Inflammatory macrophage treated with lipopolysaccharide for 4 hours (primary cell): ENCODE measurements at places on chromosomes 3 and 15.

DNA sequence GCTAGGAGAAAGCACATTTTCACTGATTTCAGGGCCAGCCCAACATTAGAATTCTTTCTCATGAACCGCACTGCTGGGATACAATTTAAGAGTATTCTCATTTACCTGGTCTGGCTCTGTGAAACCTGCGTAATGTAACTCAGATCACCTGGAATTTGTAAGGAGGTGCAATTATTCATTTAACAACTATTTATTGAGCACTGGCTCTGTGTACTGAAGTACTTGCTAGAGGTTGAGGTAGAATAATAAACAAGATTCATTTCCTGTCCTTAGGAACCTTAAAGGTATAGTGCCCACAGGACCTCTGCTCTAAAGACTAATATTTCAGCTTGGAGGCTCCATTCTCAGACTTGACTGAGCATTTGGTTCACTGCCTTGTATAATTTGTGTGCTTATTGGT is 242.2 kb upstream of the ZPLD1 start:
- DNase-seq = no peak

DNA sequence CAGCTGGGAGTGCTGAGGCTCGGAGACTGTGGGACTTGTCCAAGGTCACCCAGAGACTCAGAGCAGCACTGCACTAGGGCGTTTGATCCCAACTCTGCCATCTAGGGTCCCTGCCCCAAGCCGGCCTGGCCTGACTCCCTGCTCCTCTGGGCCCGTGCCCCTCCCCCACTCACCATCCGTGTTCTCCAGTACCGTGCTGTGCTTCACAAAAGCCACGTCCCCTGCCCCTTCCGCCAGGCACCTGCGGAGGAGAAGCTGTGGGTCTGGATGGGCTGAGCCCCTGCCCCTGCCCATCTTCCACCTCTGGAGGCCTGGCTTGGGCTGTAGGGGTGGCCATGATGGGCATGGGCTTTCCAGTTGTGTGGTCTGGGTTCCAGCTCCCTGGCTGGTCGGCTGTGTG is 8.4 kb downstream of the MELTF start:
- no peak for DNase-seq

GRCh38 chr3:45976191-45977091 is 19.2 kb downstream of the FYCO1 start:
- DNase-seq = no peak

GRCh38 chr3:126713199-126713598 is 9.2 kb downstream of the CHCHD6 start:
- no peak for DNase-seq

GRCh38 chr3:157204431-157204830 is 44.5 kb upstream of the CCNL1 start:
- DNase-seq = peak; percentile 53

DNA sequence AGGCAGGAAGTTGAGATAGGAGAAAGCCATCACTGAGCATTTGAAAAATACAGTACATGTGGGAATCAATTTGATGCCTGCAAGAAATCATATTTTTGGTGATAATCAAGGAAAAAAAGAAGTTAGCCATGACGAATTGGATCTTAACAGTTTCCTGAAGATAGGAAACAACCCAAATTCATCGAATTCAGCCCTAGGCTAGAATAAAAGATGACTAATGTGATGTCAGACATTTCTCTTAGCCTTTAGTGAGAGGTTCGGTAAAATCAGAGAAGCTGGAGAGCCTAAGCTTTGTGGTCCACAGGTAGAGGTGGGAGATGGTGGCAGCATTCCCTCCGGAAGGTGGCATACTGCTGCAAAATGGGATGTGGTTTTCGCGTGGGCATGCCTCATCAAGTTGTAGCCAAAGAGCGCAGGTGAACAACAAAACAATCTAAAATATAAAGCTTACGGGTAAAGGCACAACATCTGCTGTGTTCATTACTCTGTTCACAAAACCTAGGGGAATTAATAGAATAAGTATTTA is 144.1 kb upstream of the ALCAM start:
- no peak for DNase-seq

DNA sequence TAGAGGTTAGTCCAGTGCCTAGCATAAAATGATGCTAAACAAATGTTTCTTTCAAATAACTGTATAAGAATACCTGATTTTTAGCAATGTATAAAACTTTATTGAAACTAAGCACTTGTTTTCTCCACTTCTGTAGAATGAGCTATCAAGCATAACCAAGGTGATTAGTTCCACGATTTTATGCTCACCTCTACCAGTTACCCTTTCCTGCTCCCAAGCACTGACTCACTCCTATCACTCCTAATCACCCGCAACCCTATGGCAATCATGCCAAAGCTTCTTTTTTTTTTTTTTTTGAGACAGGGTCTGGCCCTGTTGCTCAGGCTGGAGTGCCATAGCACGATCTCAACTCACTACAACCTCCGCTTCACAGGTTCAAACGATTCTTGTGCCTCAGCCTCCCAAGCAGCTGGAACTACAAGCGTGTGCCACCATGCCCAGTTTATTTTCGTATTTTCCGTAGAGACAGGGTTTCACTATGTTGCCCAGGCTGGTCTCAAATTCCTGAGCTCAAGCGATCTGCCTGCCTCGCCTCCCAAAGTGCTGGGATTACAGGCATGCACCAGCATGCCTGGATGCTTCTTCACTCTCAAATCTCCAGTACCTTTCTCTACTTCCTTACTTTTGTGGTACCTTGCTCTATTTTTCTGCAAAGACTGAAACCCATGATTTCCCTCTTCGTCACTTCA is 3.9 kb downstream of the HSPBAP1 start:
- DNase-seq = no peak

- DNase-seq = no peak
These were observed 45.1 kb upstream of the C15orf39 start for GRCh38 chr15:75156326-75157215.

DNA sequence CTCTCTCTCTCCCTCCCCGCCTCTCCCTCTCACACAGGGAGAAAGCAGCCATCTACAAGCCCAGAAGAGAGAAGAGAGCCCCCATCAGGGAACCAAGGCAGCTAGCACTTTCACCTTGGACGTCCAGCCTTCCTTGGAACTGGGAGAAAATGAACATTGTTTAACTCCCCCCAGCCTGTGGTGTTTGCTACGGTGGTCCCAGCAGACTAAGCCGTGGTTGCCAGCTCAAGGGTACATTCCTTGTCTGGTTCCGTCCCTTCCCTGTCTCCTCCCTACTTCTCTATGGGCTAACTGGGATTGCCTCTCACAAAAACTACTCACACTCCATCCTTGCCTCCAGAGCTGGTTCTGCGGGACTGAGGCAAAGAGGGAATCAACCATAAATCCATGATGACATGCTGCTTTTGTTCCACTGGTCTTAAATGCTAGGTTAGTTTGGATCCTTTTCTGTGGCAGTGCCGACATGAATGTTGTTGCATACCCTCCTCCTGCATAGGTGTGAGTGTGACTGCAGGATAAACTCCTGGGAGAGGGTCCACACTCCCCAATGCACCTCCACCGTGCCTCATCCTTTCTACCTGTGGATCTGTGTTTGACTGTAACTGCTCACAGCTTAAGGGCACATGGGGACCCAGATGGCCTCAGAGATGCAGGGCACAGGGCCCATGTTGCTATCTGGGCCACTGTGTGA is 12.0 kb downstream of the C3orf22 start:
- no peak for DNase-seq

- no peak for DNase-seq
These were observed 131.1 kb downstream of the ADAMTSL3 start for GRCh38 chr15:83784975-83785374.

DNA sequence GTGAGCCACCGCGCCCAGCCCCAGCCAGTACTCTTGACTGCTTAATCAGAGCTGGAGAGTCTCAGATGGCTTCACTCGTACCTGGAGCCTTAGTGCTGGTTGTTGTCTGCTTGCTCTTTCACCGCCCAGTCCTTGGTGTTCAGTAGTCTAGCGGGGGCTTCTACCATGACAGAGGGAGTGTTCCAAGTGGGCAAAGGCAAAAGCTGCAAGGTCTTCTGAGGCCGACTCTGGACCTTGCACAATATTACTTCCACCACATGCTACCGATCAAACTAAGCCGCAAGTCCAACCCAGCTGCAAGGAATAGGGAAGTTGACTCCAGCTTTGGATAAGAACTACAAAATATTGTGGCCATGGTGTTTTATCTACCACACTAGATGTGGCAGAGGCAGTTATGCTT is 6.6 kb downstream of the PARL start:
- peak; percentile 79 for DNase-seq

GRCh38 chr15:94040541-94041248 is 190.7 kb upstream of the MCTP2 start:
- DNase-seq = no peak

DNA sequence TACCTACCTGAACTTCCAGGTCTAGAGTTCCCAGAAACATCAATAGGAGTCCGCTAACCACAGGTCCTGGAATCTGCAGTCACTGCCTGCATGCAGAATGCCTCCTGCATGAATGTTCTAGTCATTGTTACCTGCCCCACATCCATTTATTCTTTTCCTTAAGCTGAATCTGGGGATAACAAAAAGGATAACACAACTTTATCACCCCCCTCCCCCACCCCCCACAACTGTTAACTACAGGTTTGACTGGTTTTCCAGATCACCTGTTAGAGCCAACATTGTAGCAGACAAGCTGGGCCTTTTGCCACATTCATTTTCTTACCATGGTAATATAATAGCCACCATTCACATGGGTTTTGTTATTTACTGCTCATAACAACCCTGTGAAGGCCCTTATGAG is 4.6 kb upstream of the CTSH start:
- DNase-seq = no peak

DNA sequence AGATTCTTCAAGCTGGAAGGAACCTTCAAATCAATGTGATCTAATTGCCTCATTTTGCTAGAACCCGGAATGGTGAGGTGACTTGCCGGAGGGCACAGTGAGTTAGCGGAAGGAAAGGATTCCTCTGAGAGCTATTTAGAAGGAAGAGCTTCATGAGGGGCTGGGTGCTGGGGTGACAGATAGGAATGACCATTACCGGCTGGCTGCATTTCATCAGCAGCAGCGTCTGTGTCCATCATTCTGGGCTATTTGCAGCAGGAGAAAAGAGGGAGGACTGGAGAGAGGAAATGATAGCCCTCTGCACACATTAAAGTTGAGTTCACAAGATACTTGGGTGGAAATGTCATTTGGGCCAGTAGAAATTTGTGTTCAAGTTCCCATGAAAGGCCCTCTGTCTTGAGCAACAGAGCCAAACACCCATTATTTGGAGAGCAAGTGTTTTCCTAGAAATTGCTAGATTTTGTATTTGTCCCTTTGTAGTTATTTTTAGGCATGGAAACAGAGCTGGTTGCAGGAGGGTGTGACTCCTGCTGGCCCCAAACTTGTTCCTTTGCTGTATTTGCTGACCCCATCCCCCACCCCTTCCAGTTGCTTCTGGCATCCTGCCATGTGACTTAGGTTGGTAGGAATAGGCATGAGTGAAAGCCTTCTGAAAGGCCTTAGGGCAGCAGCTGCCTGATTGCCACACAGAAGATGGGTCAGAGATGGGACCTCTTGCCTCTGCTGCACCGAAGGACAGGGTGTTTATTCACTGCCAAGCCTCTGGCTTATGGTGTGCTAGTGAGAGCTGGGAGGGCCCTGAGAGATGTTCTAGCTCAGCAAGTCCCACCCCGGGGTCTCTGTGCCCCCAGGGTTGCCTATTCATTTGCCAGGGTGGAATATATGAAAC is 87.5 kb upstream of the PLXNA1 start:
- no peak for DNase-seq

GRCh38 chr15:57827021-57827420 is 120.5 kb downstream of the POLR2M start:
- DNase-seq = no peak

GRCh38 chr3:128606094-128606493 is 44.5 kb downstream of the RPN1 start:
- no peak for DNase-seq

DNA sequence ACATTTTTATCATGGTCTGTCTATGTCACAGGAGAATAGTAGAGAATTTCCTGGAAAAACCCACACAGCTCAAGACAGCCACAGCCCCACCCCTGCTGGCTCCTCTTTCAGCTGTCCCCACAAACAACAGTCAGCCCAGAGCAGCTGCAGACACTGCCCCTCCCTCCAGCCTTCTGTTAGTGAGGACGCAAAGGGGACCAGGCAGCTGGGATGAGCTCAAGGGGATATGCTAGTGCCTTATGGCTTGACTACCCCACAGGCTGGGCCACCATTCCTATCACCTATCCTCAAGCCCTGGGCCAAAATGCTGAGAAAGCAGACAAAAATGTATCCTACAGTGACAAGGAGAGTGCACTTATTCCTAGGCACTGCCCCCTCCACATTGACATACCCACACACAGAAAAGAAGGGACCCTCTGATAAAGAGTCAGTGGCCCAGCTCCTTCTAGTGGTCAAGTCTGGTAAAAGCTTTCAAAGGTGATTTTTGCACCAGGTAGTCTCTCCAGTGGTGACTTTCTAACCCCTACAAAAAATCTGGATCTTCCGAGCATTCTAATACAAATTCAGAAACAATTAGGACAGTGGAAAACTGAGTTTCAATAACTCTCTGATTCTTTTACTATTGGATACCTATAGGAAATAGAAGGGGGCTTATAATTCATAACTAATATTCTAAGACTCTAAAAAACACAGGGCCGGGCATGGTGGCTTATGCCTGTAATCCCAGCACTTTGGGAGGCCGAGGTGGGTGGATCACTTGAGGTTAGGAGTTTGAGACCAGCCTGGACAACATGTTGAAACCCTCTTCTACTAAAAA is 3.0 kb upstream of the MAP1A start:
- DNase-seq = no peak

DNA sequence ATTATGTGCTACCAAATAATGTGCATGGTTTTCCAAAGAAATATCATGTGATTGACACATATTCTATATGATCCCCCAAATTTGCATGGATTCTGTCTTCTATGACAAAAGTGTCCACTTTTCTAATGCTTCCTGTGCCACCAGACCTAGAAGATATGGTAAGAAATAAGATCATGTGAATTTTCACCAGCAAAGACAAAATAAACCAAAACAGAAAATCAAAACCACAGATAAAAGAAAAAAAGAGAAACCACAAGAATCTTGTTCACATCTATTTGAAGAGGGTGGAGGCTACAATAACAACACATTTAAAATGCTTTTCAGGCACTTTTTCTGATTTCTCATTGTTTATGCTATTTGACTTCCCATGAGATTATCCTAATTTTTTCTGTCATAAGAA is 303.4 kb downstream of the DIPK2A start:
- DNase-seq = no peak

DNA sequence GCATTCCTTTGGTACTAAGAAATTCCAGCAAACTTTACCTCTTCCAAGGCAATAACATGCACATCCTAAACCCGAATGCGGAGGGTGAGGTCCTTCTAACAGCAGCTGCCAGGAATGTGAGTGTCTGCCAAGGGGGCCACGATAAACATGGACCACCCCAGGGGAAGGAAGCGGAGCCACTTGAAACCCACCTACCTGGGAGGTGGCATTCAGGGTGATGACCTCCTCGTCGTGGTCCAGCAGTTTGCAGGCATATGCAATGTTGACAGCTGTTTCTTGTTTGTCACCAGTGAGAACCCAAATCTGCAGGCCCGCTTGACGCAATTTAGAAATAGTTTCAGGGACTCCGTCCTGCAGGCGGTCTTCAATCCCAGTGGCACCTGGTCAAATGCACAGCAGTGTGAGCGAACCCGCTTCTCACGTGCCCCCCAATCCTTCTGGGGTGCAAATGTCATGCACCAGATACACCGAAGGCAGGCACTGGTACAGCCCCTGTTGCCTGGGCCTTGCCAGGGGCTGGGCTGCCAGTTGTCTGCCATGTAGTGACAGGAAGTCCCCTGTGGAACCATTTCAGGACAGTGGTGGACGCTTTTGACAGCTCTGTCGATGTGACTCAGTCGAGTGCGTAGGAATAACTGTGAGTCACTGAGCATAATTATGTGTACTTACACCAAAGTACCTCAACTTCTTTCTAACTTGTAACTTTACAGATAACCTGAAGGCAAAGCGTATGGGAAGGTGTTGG is 161.2 kb downstream of the ATP10A start:
- no peak for DNase-seq
